ENCODE measurements at places on chromosomes 16 and 17. TPM values are rescaled to one million over a fixed set of nuclear protein-coding genes. Genes with fewer than 3 reads are reported as not detected.

GRCh38 chr16:50933262-50933661, 191.4 kb downstream of the CYLD start:
- no peak for DNase-seq

DNA sequence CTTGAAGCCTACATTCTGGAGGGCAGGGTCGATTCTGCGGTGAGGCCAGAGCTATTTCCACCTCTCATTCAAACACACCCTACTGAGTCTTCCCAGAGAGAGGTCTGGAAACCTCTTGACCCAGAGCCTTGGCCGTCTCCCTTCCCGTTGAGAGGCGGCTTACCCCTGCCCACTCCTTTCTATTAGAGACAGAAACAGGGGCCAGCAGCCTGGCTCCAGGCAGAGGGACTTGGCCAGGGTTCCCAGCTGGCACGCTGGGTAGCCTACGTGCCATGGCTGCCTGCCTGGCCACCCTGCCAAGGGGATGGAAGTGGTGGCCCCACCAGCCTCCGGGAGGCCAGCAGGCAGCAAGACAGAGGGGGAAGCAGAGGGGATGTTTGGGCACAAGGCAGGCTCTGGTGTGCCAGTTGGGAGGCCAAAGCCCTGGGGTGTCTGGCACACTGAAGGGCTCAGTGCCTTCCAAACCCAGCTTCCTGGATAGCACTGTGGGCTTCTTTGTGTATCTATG, 6.0 kb downstream of the STAC2 start:
- no peak for DNase-seq

GRCh38 chr16:11024333-11025053, 80.1 kb downstream of the CLEC16A start:
- peak; percentile 28 for DNase-seq

DNA sequence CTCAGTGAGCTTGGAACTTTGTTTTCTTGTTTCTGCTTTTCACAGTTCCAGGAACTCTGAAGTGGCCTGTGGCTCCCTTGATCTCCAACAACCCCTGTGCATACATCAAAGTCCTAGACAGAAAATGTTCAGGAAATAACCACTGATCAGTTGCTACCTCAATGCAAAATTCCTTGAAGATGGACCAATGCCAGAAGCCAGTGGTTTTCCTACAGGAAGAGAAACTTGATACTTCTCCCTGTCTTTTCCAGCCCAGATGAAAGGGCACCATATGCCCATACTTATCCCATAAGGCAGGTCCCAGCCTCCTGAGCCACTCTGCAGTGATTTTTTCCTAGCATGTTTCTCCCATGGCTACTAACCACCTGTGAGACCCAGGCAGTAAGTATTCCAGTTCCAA, 12.3 kb upstream of the CDRT4 start:
- DNase-seq: no peak

MPO gene
- total RNA-seq: not detected

DNA sequence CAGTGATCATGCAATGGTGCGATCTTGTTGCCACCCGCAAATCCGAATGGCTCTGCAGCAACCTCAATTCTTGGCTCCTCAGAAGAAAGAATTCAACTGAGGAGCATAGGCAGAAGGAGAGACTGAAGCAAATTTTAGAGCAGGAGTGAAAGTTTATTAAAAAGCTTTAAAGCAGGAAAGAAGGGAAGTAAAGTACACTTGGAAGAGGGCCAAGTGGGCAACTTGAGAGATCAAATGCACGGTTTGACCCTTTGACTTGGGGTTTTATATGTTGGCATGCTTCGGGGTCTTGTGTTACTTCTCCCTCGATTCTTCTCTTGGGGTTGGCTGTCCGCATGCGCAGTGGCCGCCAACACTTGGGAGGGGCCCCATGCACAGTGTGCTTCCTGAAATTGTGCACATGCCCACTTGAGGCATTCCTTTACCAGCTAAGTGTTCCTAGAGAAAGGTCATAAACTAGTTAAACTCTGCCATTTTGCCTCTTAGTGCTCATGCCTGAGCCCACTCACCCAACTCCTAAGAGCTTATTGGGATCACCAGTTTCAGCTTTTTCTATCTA, 36.7 kb downstream of the ZNRF1 start:
- DNase-seq: no peak

- DNase-seq: no peak
Measured at GRCh38 chr16:66395806-66396555, 29.5 kb downstream of the CDH5 start.

DNA sequence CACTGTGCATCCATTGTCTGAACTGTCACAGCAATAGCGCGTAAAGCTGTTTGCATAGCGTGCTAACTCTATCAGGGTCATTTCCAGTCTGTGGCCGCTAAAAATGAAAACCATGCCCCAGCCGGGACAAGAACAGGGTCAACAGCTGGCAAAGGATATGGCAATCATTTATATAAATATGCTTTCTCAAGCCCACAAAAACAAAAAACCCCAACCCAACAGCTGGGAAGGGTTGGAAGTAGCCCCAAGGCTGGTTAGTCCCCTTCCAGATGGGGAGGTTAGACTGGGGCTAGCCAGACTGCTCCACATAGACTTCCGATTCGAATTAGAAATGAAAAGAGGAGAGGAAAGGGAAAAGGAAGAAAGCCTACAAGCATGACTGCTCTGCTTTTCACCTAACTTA, 203.3 kb upstream of the TBX2 start:
- no peak for DNase-seq

DNA sequence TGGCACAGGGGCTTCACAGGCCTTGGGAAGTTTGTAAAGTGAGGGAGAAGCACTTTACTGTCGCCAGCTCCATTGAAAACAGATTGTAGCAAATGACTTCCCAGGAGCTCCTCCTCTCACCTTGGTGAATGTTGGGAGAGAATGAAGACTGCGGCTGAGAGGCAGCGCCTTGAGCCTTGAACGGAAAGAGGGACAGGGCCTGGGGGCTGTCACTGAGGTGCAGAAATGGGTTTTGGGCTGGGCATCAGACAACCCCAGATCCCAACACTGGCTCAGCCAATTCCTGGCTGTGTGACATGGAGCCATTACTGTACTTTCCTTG, 603 bp upstream of the MRTFB start:
- DNase-seq: no peak

MYH3 gene
- 5.4 TPM for total RNA-seq

DNA sequence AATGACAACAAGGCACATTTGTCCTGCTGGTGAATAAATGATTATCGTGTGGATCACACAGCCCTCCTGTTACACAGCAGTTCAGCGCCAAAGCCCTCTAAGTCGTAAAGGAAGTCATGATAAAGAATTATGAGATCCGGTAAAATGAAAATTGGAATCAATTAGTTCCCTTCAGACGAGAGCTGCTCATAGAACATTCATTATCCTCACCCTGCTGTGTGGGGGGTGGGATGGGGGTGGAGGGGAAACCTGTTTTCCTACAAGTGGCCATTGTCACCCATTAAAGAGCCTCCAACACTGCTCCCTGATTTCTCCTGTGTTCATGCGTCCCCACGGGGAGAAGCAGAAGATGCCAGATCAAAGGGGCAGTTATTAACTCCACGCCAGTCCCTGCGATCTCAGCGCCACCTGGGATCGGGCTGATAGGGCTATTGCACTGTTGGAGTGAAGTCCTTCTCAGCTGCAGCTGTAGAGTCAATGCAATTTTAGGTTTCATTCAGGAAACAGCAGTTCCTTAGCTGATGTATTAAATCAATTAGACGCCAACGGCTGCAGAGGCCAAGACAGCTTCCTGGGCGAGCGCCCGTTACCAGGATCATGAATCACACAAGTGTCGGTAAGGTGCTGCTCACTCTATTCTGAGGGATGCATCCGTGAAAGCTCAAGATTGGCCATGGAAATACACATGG, 19.2 kb upstream of the CACNG4 start:
- DNase-seq: no peak

FGF11 gene
- total RNA-seq: 4.9 TPM

FOXL1 gene
- total RNA-seq: 0.07 TPM

HSD11B2 gene
- 1.1 TPM for total RNA-seq

MYH1 gene
- not detected for total RNA-seq

- no peak for DNase-seq
Measured at GRCh38 chr16:50925758-50926357, 184.0 kb downstream of the CYLD start.

GRCh38 chr17:77409282-77410161, 268.8 kb downstream of the SEC14L1 start:
- peak; percentile 41 for DNase-seq

DNA sequence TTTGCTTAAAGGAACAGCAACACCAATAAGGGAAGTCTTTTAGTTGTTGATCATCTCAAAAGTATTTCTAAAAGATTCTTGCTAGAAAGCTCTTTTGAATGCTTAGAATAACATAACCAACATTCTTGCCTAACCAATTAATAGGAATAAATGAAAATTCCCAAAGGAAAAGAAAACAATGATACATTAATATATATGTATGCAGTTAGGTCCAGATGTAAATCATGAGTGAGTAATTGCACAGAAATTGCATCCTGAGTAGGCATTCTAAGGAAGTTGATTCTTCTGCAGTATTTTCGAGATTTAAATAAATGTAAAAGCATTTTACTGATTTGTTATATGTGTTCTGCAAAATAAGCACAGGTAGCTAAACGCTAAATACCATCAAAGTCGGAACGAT, 22.1 kb downstream of the COX10 start:
- DNase-seq: no peak

DNA sequence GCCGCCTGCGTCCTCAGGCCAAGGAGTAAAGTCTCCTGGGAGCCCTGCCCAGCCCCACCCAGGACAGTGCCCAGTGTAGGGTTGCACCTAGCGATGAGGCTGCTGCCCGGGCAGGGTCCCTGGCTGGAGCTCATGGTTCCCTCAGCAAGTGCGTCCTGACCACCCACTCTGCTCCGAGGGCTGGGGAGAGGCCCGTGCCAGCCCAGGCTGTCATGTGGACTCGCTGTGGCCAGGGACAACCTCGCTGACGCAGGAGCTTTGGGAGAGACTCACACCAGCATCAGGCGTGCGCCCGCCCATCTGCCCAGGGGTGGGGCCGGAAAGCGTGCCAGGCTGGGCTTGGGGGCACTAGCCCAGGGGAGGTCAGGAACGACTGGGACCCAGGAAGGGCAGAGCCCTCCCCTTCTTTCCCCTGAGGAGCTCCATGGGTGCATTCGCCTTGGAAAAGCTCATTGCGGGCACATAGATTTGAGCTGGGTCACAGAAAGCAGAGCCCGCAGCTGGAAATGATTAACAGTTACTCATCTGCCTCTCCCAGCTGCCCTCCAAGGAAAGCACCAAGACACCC, 19.7 kb downstream of the DPEP1 start:
- DNase-seq: no peak

GRCh38 chr16:8675183-8676159, 1.1 kb downstream of the ABAT start:
- DNase-seq: peak; percentile 74

DNA sequence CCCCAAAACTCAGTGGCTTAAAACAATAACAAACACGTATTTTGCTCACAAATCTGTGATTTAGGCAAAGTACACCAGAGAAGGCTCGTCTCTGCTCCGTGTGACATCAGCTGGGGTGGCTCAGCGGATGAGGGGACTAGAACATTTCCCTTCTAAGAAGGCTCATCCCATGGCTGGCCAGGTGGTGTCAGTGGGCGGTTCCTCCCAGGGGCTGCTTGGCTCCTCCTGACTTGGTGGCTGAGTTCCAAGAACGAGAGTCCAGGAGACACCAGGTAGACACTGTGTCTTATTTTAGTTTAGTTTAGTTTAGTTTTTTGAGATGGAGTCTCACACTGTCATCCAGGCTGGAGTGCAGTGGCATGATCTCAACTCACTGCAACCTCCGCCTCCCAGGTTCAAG, 5.6 kb upstream of the CHMP6 start:
- no peak for DNase-seq

SLC5A11 gene
- total RNA-seq: 0.21 TPM

KRTAP9-2 gene
- total RNA-seq: not detected

HOXB6 gene
- 0.51 TPM for total RNA-seq

DNA sequence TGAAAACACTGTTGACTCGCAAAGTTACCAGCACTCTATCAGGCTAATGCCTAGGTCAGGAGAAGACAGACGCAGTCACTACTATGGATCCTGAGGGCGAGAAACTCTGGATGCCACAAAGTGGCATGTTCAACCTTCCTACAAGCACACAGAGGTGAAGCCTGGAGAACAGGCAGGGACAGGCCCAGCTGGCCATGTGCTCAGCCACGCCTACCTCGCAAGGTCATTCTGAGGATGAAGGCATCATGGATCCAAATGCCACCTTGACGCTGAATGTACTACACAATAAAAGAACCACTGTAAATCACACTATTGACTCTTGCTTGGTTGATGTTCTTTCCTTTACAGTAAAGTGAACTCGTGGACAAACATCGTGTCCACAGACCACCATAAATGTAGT, 85.8 kb downstream of the ANKRD11 start:
- DNase-seq: no peak

- no peak for DNase-seq
Measured at GRCh38 chr17:29855686-29856085, 74.3 kb downstream of the SSH2 start.

- no peak for DNase-seq
Measured at GRCh38 chr16:73015612-73016487, 32.1 kb downstream of the ZFHX3 start.

DNA sequence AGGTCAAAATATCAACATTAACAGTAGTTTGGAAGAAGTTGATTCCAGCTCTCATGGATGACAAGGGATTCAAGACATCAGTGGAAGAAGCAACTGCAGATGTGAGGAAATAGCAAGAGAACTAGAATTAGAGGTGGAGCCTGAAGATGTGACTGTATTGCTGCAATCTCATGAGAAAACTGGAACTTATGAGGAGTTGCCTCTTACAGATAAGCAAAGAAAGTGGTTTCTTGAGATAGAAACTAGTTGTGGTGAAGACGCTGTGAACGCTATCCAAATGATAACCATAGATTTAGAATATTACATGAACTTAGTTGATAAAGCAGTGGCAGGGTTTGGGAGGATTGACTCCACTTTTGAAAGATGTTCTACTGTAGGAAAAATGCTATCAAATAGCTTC, 67.8 kb downstream of the GOSR1 start:
- no peak for DNase-seq

DNA sequence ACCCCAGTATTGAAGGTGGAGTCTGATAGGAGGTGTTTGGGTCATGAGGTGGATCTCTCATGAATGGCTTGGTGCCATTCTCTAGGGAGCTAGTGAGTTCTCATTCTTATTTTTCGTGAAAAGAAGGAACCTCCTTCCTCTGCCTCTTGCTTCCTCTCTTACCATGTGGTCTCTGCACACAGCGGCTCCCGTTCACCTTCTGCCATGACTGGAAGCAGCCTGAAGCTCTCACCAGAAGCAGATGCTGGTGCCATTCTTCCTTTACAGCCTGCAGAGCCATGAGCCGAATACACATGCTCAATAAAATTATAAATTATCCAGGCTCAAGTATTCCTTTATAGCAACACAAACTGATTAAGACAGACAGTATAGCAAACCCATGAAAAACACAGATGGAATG, 545.1 kb upstream of the C16orf82 start:
- no peak for DNase-seq

DNA sequence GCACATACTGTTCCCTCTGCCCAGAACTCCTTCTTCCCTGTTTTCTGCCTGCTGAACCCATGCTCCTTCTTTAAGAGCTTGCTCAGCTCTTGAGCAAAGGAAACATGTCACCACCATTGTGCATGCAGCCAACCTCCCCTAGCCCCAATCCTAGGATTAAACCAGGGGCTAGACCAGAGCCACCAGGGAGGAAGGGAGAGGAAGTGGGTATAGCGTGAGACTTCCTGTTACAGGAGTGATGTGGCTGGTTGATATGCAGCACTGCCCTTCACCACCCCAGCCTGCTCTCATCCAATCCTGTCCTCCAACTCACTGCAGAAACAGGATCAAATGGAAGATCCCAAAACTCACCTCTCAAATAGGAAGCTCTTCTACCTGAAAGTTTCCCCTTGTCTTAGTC, 67.1 kb upstream of the CDH5 start:
- DNase-seq: no peak
